ENCODE measurements at places on chromosomes 1 and 21.
A peak's percentile ranks its signal among the peaks of the same experiment; 100 is the strongest.

DNA sequence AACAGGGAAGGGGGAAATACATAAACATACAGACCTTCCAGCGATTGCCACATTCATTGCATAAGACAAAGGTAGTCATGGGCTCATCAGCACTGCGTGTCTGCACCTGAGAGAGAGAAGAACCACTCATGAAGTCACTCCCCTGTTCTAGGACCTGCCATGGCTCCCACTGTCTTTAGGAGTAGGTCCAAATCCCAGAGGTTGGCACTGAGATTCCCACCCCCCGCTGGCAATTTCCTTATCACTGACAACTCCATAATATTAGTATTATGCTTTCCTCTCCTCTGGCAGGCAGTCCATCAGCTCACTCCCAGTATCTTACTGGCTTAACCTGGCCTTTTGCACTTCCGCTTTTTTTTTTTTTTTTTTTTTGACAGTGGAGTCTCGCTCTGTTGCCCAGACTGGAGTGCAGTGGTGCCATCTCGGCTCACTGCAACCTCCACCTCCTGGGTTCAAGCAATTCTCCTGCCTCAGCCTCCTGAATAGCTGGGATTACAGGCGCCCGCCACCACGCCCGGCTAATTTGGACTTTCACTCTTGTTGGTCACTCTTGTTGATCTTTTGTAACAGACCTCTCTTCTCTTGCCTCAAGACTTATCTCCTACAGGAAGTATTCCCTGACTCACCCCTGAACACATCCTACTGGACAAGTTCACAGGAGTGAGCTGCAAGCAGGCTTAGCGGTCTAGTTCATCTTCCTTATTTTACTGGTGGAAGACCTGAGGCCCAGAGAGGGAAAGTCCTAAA lies 14.8 kb upstream of the ZNF436 start:
- peak; percentile 85 for DNase-seq

- DNase-seq, result peak; percentile 37
These were observed 9.5 kb downstream of the SIPA1L2 start for GRCh38 chr1:232620356-232620969.

DNA sequence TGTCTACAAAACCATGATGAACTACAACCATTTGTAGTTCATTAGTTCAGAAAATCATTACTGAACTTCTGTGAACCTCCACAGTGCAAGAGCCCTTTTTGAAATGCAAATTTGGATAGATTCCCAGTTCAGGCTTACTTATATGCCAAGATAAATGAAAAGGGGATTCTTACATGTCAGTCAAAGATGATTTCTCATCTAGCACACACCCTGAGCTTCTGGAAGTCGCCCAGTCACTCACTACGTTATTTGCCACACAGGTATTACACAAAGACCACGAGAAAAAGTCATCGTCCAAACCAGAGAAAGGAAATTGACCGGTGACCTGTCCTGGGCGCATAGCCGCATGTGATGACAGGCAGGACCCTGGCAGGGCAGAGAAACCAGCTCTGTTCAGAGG lies 41.8 kb downstream of the ETS2 start:
- DNase-seq, result no peak

GRCh38 chr1:43980255-43981134 lies 1.5 kb downstream of the B4GALT2 start:
- peak; percentile 53 for DNase-seq

DNA sequence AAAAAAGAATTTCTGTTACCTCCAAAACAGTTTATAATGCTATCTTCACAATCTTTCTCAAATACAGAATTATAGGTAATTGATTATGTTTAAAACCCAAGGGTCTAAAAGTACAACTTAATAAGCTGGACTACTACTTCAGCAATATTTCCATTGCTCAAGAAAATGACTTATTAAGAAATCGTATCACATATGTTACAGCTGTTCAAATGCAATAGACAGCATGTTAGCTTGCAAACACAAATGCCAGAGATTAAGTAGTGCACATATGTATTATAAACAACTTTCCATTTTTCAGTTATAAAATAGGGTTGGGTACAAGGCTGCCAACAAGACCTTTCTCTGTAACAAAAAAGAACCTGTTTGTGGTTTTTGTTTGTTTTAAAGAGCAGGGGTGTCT lies 211.0 kb upstream of the DMRTA2 start:
- no peak for DNase-seq

- DNase-seq, result peak; percentile 63
These were observed 5.3 kb upstream of the SLC6A9 start for GRCh38 chr1:44036409-44037139.

GRCh38 chr1:118963456-118964430 lies 24.4 kb downstream of the TBX15 start:
- DNase-seq, result peak; percentile 88

DNA sequence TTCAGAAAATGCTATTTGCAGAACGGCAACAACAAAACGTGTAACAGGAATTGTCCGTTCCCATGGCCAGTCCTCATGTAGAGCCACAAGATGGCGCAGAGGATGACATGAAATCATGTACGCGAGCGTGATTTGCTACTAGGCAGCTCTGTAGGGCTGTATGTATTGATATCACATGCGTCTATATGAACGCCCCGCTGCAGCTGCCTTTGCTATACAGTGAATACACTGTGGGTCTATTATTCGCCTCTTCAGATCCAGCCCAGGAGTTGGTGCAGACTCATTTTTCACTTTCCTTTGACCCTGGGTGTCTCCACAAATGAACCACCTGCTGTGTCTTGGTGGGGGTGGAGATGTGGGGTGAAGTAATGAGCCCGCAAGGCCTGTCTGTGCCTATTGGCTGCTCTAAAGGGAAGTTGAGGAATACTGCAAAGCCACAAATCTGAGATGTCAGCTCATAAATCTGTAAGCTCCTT lies 361.5 kb downstream of the KIF26B start:
- DNase-seq, result no peak

- no peak for DNase-seq
These were observed 19.7 kb downstream of the PRDX6 start for GRCh38 chr1:173496757-173497320.

- DNase-seq, result no peak
These were observed 6.3 kb upstream of the PHTF1 start for GRCh38 chr1:113765306-113766230.

DNA sequence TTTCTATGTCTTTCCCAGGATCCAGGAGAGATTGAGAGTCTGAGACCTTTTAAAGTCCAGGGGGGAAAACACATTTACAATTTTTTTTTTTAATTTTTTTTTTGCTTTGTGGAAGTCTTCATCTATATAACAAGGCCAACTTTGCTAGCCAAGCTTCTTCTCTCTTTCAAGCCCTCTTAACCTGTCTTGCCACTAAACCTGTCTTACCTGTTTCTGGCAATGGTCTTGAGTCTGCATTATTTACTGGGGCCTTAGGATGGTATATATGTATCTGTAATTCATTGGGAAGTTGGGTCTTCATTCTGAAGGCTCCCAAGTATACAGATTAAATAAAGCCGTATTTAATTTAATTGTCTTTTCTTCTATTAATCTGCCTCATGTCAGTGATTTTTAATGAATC lies 750.9 kb upstream of the B3GALT2 start:
- no peak for DNase-seq

GRCh38 chr1:117671781-117672501 lies 66.1 kb downstream of the TENT5C start:
- no peak for DNase-seq

Data from RCC 7860 (cell line).